ENCODE measurements at places on chromosomes 3 and 15.
A peak's percentile ranks its signal among the peaks of the same experiment; 100 is the strongest.

- DNase-seq: no peak
Observed at GRCh38 chr15:47504624-47505256, 212.6 kb upstream of the SEMA6D start.

DNA sequence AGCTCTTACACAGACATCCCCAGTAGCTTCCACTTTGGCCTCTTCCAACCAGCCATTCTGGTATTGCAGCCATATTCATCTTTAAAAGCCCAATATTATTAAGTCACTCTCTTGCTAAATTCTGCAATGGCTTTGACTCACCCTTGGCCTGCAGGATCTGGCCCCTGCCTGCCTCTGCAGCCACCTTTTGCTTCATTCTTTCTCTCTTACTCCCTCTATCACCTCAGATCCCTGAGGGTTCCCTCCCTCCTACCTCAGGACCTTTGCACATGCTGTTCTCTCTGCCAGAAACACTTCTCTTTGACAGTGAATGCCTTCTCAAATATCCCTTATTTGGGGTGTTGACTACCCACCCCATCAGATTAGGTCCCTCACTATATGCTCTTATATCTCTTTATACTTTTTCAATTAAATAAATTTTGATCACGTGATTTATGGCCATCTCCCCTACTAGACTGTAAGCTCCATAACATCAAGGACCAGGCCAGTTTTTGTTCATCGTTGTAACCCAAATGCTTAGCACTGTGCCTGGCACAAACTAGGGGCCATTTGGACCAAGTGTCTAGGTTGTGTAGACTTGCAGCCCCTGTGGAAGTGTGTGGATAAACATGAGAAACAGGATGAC is 32.3 kb upstream of the UBE2Q2 start:
- no peak for DNase-seq

DNA sequence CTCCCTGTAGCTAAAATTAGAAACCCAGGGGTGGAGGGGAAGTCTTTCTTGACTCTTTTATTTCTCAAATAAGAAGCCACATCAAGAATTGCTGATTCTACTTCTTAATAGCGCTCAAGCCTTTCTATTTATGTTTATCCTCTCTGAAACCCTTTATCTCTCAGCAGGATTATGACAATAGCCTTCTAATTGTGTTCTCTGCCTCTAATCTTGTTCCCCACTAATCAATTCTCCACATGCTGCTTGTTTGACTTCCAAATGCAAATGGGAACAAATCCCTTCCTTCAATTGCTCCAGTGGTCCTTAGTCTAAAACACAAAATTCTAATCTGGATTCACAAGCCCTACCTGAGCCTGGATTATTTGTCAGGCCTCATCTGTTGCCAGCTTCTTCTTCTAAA is 43.7 kb upstream of the CFAP20DC start:
- DNase-seq: no peak

DNA sequence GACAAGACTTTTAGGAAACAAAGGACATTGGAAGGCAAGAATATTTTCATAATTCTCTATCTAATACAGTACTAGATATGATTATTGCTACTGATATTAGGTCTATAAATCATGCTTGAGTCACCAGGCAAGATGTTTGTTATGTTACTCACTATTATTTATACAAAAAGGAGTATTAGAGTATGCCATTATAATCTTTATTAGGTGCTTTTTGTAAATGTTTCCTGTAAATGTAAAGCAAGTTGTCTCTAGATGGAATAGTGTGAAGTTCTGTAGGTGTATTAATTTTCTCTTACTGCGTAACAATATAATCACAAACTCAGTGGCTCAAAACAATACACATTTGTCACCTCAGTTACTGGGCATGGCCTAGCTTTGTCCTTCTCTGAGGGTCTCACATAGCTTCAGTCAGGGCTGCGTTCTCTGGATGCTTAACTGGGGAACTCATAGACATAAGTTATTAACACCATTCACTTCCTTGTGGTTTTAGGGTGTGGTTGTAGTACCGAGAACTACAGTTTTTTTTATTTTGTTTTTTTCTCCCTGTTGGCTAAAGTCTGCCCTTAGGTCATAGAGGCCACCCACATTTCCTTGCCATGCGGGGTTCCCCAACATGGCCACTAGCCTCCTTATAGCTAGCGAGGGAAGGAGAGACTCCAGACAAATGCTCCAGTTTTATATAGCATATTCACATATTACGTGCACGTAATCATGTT is 20.3 kb upstream of the MAP3K13 start:
- DNase-seq: no peak

GRCh38 chr3:177514611-177515499 is 317.6 kb upstream of the TBL1XR1 start:
- DNase-seq: no peak

DNA sequence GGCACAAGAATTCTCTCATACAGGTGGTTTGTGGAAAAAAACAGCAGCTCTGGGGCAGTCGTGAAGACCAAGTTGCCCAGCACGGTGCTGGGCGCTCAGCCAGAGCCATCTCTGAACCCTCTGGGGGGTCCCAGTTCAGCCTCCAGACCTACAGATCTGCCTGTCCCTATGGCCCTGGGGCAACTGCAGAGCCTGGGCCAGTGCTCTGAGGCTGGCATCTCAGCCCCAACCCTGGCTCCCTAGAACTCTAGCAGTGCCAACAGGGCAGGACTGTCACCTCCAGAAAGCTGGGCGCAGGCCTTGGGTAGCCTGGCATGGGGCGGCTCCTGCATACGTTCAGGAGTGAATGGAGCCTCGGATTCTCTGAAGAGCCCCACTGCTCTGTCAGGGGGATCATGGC is 44.7 kb downstream of the DNAJB8 start:
- no peak for DNase-seq

GRCh38 chr3:86982883-86983282 is 8.1 kb downstream of the VGLL3 start:
- DNase-seq: no peak

GRCh38 chr15:79834495-79834894 is 62.3 kb downstream of the MTHFS start:
- DNase-seq: peak; percentile 88
